SW480 (cell line): ENCODE measurements at places on chromosomes 5 and 9.

DNA sequence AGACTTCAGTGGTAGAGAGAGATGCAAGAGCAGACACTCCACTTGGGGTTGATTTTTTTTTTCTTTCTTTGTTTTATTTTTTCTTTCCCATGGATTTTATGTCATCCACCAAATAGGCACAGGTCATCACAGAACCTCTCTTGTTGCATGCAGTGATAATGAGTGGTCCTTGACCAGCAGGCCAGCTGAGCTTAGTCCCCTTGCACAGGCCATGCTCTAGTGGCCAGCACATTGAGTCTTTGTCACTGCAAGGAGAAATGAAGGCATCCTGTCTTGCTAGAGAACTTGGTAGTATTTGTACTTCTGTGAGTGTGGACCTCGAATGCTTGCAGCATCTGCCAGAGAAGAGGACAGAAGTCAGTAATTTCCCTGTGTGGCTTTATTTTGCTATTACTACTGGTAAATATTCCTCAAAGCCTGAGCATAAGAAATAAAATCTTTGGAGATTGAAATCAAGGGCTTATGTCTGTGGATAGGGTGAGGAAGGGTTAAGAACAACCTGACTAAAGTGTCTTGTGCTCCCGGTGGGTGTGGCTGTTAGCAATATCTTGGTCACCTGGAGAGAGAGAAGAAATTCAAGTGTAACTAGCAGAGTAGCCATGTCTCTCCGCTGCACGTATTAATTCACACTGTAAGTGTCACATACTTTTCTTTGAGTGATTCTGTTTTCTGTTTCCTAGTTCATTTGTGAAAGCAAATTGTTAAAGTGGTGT is 45.3 kb upstream of the NCS1 start:
- no peak for DNase-seq

DNA sequence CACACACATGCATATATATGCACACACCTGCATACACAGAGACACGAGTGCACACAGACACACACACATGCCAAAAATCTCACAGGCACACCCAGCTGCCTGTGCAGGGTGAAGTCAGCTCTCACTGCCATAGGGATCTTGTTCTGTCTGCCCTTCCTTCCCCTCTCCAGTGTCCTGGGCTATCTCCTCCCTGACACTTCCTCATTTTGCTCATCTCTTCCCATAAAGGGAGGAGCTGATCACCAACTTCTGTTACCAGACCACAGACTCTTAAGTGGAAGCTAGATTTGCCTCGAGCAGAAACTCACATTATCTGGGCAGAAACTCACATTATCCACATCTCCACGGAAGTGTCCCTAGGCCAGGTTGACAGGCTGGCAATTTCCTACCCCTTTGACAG is 28.7 kb downstream of the LCP2 start:
- no peak for DNase-seq

GRCh38 chr5:172453986-172454357 is 353 bp downstream of the SH3PXD2B start:
- DNase-seq, result no peak

DNA sequence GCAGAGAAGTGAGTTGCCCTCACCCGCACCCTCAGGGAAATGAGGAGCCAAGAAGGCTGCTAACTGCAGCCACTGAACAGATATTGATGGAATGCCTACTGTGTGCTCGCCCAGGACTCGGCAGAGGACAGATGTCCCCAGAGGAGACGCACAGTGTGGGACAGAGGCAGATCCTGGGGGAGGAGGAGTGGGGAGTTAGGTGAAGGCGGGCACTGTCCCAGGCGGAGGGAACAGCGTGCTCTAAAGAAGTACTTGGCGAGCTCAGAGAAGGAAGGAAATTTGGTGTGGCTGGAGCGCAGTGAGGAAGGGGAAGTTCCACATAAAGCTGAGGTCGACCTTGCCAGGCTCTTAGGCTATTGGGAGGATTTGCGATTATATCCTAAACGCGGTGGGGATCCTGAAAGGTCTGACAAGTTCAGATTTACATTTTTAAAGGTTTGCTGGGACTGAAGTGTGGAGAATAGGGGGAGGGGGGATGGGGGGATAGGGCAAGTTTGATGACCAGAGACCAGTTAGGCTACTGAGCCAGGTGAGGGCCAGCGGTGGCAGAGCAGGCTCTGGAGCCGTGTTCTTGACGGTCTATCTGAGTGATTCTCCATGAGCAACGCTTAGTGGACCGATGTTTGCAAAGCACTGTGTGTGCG is 23.6 kb upstream of the CERCAM start:
- DNase-seq, result no peak

DNA sequence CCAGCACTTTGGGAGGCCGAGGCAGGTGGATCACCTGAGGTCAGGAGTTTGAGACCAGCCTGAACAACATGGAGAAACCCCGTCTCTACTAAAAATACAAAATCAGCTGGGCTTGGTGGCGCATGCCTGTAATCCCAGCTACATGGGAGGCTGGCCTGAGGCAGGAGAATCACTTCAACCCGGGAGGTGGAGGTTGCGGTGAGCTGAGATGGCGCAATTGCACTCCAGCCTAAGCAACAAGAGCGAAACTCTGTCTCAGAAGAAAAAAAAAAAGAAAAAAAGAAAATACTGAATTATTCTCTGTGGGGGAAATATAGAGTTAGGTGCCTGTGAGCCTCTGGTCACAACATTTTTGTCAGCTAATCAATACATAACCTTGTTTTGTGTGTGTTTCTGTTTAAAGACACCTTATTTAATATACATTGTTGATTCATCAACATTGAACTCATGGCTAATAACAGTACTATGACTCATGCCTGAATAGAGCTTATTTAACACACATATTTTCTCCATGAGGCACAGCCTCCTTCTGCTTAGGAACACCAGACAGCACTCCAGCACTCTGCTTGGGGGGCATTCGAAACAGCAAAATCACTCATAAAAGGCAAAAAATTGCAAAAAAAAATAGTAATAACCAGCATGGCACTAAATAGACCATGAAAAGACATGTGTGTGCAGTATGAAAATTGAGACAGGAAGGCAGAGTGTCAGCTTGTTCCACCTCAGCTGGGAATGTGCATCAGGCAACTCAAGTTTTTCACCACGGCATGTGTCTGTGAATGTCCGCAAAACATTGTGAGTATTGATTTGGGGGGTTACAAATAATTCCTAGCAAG is at the start of gene IL31RA:
TSS of gene IL31RA (plus strand) at position 519 of the 836 bp plus-strand sequence. CDS start at position 733, 214 bp downstream.
- DNase-seq, result peak; percentile 65

DNA sequence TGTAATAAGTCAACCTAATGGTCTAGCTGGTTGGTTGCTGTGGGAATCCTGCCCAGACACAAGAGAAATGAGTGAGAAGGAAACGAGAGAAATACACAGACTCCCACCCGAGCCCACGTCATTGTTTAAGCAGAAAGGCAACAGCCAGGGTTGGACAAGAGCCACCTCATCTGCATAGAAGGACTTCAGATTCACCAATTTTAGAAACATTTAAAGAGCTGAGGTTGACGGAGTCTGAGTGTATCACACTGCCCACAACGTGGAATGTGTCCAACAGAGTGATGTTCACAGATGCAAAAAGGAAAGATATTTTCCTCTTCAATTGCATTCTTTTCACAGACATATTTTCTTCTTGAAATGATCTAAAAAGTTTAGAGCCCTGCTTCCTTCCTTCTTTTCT is 349.5 kb downstream of the AGTPBP1 start:
- no peak for DNase-seq
